ENCODE measurements at places on chromosomes 1 and 21.

DNA sequence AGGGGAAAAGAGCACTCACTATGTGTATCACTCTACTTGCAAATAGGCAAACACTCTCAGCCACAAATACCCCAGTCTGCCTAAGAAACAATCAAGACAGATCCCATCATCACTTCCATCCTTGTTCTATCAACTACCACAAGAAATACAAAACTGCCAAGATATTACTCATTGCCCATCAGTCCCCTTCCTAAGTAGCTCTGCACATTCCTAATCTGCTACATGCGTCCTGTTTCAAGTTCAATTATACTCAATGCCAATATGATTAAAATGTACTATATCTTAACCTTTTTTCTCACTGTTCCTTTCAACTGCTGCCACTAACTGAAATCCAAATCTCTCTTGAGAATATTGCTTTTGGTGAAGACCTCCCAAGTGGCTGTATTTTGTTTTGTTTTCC is 1688.4 kb downstream of the PLA2G4A start:
- DNase-seq, result no peak

GRCh38 chr1:233689017-233689747 is 75.3 kb downstream of the KCNK1 start:
- DNase-seq, result no peak

GRCh38 chr1:229170778-229171505 is 100.0 kb upstream of the RAB4A start:
- no peak for DNase-seq

DNA sequence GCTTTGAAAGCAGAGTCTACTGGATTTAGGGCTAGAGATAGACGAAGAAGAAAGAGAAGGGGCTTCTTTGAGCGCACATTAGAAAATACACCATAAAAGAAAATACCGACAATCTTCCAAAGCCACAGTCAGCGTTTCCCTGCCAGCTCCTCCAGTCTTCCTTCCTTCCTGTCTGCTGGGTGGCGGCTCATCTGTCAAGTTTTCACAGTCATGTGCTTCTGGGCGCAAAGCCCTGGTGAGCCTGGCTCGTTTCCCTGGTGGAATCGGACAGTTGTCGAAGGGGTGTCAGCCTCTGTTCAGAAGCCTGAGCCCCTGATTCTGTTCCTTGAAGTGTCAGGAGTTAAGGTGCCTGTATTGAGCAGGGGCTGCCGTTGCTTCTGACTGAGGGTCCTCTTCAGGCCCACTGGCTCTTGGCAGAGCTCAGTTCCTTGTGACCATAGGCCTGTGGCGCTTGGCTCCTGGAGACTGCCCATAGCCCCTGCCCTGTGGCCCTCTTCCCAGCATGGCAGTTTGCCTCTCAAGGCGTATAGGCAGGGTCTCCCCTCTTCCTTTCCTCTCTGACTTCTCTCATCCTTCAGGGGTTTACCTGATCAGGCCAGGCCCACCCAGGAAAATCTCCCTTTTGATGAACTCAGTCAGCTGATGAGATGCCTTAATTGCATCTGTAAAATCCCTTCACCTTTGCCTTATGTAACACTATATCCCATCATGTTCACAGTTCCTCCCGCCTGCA is 58.6 kb downstream of the ADARB1 start:
- DNase-seq, result no peak

- no peak for DNase-seq
Observed at GRCh38 chr1:218643926-218644325, 298.8 kb downstream of the TGFB2 start.

DNA sequence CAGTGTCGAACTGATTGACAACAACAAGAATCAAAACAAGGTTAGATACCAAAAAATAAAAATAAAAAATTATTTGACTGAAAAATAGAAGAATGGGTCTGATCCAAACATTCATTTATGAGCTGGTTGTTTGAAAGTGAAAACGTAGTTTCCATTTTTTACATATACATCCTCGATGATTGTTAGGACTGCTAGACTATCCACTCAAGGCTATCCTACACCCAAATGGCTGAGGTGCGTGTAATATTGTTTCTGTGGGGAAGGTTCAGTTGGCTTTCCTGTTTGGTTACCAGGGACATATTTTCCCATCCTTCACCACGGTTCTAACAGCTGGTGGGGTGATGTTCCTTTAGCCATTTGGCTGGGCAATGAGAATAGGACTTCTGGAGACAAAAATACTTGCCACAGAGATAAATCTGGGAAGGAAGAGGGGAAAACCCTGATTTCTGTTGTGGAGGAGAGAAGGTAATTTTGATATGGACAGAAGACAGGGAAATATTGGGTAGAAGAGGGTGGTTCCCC is 66.3 kb downstream of the MAP3K7CL start:
- no peak for DNase-seq

DNA sequence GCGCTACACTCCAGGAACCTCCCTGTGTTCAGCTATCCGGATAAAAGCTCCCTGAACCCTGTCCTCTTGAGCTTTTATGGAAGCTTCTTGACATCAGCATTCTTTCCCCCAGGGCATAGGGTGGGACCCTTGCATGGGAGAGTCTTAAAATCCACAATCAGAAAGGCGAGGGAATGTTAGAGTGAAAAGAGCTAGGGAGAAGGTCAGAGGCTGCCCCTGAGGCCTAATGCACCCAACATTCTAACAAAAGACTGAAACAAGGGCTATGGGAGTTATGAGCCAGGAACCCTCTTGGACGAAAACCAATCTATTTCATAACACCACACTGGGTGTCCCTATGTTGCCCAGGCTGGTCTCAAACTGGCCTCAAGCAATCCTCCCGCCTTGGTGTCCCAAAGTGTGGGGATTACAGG is 36.7 kb downstream of the NEK2 start:
- DNase-seq, result no peak

DNA sequence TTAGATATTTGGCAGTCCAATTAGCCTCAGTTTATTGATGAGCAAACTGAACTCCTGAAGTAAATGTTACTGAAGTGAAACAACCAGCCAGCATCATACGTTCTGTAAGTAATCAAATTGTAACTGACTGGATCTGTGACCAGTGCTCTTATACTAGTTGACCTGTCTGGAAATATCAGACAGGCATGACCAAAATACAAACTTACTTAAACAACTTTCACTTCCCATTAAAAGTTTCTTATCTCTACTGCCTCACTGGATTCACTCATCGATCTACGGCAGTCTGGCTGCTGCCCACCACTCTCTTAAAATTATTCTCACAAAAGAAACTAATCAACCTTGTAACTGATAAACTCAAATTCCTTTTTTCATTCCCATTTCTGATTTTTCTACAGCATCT is 56.4 kb downstream of the WDR3 start:
- no peak for DNase-seq

DNA sequence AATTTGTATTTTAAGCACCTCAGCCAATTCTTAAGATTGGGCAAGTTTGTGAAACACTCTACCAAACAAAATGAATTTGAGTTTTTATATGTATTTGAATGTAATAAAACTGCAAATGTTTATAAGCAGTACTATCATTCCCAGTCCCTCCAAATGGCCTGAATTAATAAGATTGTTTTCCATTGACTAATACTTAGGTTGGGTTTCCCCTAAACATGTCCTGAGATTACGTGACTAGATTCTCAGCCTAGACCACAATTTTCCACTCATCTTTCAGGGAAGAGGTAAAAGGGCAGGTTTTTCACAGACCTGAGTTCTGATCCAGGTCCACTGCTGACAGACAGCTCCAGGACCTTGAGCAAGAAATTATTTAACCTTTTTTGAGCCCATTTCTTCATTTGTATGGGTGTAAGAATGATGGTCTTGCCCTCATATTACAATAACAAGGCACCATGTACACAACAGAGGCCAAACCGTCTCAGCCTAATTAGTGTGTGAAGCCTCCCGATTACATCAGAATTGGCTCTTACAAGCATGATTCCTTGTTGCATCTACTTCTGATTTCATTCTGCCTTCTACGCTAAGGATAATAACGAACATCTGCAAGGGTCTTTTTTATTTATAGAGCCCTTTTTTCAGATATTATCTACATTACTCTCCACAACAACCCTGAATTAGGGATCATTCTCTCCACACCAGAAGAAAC is 51.2 kb downstream of the BEND5 start:
- DNase-seq, result no peak

- no peak for DNase-seq
Observed at GRCh38 chr1:202683029-202683428, 27.2 kb downstream of the SYT2 start.

GRCh38 chr1:111743679-111744101 is 4.5 kb upstream of the INKA2 start:
- DNase-seq, result no peak

DNA sequence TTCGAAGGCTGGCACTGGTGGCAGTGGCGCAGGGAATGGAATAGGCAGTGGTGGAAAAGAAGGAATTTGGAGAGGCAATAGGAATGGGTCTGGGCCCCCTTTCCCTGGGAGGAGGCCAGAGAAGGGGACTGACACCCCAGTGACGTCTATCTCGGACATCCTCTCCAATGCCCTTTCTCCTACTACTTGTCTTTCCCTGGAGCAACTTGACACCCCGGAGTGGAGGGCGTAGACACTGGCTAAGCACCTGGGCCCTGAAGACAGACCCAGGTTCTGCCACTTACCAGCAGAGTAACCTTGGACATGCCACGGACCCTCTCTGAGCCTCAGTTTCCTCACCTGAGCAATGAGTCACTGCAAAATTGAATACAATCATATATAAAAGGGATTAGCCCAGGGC is 86.8 kb downstream of the CAMK2N1 start:
- no peak for DNase-seq

DNA sequence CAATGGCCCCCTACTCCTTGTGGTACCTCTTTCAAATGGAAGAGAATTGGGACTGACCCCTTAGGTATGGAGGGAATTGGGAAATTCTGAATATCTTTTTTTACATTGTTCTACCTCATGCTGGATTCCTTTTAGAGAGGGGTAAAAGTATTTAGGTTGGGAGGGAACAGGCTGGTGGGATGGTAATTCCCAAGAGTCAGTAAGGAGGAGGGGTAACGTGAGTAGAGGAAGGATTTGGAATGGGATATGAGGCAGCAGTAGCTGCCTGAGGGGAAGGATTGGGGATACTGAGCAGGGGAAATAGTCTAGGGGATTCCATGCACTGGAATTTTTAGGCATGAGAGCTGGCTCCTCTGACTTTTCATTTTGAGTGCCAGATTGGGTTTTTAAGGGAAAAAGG is 3.8 kb upstream of the AADACL3 start:
- DNase-seq, result no peak

DNA sequence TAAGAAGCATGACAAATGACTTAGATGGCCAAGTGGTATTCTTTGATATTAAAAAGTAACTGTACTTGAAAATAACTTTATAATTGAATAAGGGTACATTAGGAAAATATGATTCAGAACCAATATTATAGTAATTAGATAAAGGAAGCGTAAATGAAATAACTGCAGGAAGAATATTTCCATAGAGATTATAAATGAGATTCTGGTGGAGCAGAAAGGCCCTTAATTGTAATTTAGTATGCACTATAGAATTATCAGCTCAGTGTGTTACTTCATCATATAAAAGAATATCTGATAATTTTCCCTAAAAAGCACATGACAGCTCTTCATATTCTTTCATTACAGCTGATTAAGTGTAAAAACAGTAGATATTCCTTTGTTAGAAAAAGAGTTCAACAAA is 171.7 kb downstream of the PIGK start:
- DNase-seq, result no peak

GRCh38 chr1:68704800-68705443 is 208.0 kb upstream of the DEPDC1 start:
- DNase-seq, result no peak

DNA sequence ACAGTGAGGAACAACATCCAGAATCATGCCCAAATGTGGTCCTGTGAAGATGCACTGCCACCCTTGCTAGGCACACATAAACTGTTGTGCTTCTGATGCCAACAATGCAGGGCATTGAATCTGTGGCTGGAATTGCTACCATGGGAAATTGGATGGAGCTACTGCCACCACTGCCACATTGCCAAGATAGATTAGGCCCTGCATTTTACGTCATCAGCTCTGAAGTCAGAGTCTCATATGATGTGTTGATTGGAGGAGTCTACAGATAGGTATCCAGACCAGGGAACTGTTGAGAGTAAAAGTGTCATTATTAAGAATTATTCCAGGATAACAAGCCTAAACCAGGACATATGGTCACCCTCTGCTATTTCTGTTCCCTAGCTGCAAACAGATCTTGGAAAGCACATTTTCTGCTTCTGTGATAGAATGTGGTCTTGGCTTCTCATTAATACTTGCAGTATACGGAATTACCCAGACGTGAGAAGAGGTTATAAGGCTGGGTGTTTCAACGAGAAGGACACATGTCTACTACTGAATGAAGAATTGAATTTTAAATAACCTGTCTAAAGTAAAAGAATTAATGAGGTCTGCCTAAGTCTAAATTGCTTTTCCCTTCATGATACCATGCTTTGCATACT is 106.6 kb downstream of the TNNI3K start:
- DNase-seq, result no peak

DNA sequence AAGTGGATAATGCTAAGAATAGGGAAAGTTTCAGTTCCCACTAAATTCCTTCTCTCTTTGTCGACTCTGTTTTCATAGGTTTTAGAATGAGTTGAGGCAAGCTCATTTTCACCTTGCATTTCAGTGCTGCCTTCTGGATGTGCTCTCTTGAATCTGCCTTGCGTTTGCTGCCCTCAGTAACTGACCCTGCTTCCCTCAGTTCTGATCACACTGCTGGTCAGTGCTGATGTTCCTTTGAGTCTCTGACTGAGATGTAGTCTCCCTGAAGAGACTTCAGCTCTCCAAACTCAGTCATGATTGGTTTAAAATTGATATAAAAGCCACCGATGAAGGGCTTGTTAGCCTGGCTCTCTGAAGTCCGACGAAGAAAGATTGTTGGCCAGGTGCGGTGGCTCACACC is 25.2 kb upstream of the HMGN1 start:
- no peak for DNase-seq

GRCh38 chr1:108897865-108898720 is 21.3 kb downstream of the GPSM2 start:
- no peak for DNase-seq

- no peak for DNase-seq
Observed at GRCh38 chr21:46050668-46051378, 47.1 kb upstream of the COL6A2 start.

GRCh38 chr1:153711026-153711425 is 16.8 kb upstream of the INTS3 start:
- no peak for DNase-seq

DNA sequence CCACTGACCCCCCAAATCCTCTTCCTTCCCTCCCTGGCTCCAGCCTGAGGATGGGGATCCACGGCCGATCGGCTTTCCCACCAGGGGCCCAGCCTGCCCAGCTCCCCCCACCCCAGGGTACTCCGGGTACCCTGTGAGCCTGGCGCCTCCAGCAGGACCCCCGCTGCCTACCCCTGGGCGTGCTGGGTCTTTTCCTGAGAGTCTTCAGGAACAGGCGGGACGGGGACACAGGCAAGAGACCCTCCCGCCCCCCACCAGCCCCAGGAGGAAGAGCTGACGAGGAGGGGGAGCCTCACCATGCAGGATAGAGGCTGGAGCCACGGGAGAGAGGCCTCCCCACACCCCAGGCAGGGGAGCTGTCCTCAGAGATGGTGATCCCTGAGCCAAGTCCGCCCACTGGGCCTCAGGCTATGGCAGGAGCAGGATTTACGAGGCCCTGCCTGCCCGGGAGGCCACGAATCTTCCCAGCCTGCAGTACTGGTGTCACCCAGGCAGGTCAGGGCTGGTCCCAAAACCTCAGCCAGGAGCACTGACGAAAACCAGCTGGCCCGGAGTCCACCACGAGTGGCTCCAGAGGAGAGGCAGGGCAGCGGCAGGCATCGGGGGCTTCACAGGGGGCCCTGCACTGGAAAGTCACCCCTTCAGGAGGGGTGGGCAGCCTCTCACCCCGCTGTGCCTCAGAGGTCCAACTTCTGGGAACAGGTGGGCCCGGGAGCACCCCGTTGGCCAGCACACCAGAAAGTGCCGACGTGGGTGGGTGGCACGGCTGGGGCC is 58.0 kb downstream of the MEGF6 start:
- no peak for DNase-seq
